Panc1 (cell line): ENCODE measurements at places on chromosomes 5 and 9. TPM values are rescaled to one million over a fixed set of nuclear protein-coding genes. Genes with fewer than 3 reads are reported as not detected.
A peak's percentile ranks its signal among the peaks of the same experiment; 100 is the strongest.

- DNase-seq, result no peak
These were observed 259.4 kb downstream of the GADD45G start for GRCh38 chr9:89864257-89864656.

The FBP1 gene
- 0.36 TPM for total RNA-seq

DNA sequence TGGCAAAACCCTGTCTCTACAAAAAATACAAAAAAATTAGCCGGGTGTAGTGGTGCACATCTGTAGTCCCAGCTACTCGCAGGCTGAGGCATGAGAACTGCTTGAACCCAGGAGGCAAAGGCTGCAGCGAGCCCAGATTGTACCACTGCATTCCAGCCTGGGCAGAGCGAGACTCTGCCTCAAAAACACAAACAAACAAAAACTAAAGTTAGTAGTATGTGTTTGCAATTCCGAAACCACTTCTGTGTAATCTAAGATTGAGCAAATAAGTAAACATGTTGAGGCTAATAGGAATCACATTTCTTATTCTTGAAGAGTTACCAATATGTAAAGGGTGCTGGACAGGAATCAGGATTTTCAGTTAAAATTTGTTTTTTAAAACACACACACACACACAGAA, 70.0 kb upstream of the SUSD1 start:
- DNase-seq, result no peak

DNA sequence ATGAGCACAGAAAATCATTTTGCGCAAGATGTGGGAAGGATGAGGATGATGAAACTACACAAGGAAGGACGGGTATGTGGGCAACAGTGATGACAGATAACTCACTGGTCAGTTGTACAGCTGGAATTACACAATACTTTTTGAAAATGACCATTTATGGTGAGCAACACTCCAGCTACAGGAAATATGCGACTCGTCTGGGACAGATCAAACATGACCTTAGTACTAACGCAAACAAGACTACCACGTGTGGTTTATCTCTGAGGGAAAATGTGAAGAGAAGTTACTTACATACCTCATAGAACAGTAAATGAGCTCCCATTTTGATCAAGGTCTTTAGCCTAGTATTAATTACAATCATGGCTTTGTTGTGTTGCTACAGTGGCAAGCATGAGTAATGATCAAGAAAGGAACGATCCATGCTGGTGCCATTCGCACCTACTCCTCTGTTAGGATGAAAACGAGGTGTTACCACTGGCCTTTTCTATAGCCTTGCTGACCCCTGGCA, 456.9 kb downstream of the BNC2 start:
- no peak for DNase-seq

DNA sequence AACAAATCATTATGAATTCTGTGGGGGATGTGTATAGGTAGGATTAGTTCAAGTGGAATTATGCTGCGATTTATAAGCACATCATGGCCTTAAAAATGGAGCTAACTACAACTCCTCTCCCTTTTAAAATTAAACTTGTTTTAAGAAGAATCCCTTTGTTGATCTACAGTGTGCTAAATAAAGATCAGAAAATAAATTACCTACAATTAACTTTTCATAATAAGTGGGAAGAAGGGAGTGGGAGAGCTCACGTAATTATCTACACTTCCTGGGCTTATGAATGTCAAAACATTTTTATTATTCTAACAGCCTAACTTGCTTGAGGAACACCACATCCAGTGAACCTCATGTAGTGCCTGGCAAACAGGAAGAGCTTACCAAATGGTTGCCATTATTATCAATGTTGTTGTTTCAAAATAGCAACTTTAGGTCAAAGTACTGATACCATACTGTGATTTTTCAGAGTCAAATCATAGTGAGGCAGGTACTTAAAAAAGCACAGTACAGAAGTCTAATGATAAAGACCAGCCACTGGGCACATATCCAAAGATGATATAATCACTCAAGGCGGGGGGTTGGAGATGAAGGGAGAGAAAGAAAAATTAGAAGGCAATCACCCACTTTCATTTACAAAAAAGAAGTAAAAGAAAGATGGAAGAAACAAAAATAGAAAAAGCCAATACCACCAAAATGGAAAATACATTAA, 174.0 kb downstream of the RAPGEF6 start:
- DNase-seq, result no peak

- DNase-seq, result no peak
These were observed 461.8 kb downstream of the KIF4B start for GRCh38 chr5:155475318-155475717.

GRCh38 chr9:7988644-7989280, 189.2 kb upstream of the DMAC1 start:
- no peak for DNase-seq

GRCh38 chr5:121366515-121366914, 485.2 kb upstream of the FTMT start:
- DNase-seq, result no peak

The PDLIM7 gene
- total RNA-seq, result 62.9 TPM

- no peak for DNase-seq
These were observed 68.8 kb upstream of the SSBP2 start for GRCh38 chr5:81819556-81820317.

DNA sequence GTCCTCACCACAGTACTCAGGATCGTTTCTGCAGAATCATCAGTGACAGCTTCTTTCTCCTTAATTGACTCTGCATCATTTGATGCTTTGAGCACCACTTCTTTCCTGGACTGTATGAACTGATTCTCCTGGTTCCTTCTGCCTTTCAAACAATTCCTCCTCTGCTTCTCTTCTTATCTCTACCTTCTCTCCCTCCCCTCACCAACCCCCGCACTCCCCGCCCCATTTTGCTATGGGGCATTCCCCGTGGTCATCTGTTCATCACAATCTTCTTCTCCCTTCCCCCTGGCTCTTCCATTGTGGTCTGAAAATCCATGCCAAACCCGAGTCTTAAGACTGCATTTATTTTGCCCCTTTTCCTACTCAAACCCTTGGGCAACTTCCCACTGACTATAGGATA, 57.9 kb downstream of the FAM78A start:
- no peak for DNase-seq

The SLC44A1 gene
- total RNA-seq, result 8.7 TPM

The ANKRD31 gene
- not detected for total RNA-seq

- DNase-seq, result no peak
These were observed 270.9 kb upstream of the IL12B start for GRCh38 chr5:159601216-159601615.

DNA sequence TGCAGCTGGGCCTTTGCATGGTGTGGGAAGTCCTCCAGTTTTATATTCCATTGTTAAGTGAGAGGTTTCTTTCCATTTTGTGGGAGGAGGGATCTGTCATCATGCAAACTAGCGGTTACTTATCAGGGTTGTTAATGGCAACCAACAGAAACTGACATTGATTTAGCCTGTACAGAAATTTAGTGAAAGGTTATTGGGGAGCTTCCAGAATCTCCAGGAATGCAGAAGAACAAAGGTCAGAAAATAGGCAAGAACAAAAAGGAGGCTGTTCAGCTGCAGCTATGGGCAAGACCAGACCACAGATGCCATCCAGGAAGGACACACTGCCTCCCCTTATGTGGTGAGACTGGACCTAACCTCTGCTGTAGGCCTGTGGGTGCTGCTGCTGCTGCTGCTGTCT, 395.8 kb downstream of the KDM4C start:
- DNase-seq, result no peak

The PRPF4 gene
- 28.9 TPM for total RNA-seq

- DNase-seq, result no peak
These were observed 132.5 kb upstream of the PRSS3 start for GRCh38 chr9:33662871-33663270.

- no peak for DNase-seq
These were observed 688.0 kb upstream of the CTNND2 start for GRCh38 chr5:12592228-12592627.

DNA sequence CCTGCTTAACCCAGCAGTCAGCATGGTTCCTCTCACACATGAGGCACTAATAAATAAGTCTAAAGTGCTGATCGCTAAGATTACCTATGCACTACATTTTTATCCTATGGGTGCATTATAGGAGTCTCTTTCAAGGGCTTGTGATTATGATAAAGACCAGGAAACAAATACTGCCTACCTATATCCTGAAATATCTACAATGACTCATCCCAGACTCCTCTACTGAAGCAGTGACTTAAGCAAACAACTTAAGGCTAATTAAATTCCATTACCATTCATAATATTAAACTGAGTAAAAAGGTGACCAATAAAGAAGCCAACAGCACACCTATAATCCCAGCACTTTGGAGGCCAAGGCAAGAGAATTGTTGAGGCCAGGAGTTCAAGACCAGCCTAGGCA, 338.4 kb downstream of the DNAH5 start:
- peak; percentile 27 for DNase-seq

- DNase-seq, result no peak
These were observed 64.4 kb upstream of the ARAP3 start for GRCh38 chr5:141746395-141746794.
